ENCODE measurements at places on chromosomes 4 and X. TPM values are rescaled to one million over a fixed set of nuclear protein-coding genes. Genes with fewer than 3 reads are reported as not detected.

F8A3 gene
- total RNA-seq = 5.9 TPM

NMU gene
- 4.5 TPM for total RNA-seq

DCAF12L2 gene
- total RNA-seq = not detected

IQCM gene
- total RNA-seq = not detected

ARHGEF38 gene
- not detected for total RNA-seq

ZNF674 gene
- total RNA-seq = 3.4 TPM

GPR34 gene
- total RNA-seq = not detected

CDX4 gene
- total RNA-seq = not detected

GAB1 gene
- total RNA-seq = 5.5 TPM

MAGEA2 gene
- total RNA-seq = not detected

All from mammary microvascular endothelial cell (primary cell).